Activated CD4-positive, alpha-beta T cell treated with anti-CD3 and anti-CD28 coated beads, Interleukin-2, Interleukin-6, amounts not matched to agents 100 ng/mL and 50 ng/mL, durations not matched to agents 16 hours and 8 hours (primary cell): ENCODE measurements at places on chromosomes 2 and 18.

DNA sequence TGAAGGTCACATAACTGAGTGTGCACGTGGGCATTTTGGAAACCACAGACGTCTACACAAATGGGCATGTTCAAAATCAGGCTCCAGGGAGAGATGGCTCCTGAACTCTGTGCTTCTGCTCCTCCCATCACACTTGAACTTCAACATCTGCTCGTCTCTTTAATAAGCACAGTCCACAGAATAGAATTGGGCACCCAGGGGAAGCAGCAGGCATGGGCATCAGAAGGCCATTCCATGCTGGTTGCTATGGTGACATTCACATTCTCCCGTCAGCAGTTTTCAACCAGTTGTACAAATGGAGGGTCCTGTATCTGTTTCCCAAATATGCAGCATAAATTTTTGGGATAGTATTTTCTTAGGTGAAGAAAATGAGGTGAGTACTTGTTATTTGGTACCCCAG, 183.7 kb upstream of the COPS8 start:
- no peak for DNase-seq

DNA sequence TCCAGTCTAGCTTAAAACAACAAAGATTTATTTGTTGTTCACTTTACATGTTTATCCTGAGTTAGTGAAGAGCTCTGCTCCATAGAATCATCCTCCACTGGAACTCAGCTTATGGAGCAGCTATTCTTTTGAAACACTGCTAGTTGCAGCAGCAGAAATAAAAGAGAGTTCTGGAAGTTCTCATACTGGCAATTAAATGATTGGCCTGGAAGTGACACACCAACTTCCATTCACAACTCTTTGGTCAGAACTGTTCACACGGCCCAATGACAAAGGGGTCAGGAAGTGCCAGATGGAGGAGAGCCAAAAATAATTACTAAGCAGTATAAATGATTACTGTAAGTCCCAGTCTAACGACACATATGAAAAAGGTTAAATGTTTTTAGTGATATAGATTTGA, 39.1 kb downstream of the FBXO11 start:
- DNase-seq = no peak

DNA sequence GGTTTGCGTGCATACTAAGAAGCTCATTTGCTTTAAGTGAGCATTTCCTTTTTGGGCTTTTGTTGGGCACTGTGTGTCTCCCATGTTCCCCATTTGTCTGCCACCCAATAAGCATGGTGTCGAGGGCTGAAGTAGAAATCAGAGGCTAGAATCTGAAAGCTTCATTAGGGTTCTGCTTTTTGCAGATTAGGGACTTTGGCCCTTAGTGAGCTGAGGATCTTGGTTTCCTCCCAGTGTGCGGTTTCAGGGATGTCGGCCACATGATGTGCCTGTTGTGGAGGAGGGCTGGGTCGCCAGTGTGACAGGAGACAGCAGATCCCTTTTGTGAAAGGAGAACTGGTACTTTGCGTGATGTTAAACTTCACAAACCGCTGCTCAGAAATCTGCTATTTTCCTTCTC, 41.1 kb downstream of the PLEKHB2 start:
- DNase-seq = no peak

GRCh38 chr2:173051463-173052215, 24.0 kb upstream of the MAP3K20 start:
- no peak for DNase-seq

DNA sequence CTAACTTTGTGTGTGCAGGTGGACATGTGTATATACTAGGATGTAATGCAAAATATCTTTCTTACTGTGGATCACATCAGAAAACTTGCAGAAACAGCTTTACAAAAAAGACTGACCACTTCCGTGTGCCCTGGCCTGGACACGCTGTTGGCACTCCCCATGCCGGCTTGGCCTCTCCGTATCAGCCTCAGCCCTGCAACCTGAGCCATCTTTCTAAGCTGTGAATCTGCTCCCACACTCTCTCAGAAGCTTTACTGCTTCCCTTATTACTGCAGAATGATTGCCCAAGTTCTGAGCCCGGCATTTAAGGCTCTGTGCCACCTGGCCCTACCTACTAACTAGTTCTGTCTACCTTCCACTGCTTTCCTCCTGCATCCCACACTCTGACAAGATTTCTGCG, 37.8 kb downstream of the MYO7B start:
- no peak for DNase-seq

GRCh38 chr2:85773692-85774091, 19.9 kb downstream of the ATOH8 start:
- no peak for DNase-seq

GRCh38 chr2:38091760-38092159, 15.8 kb upstream of the CYP1B1 start:
- DNase-seq = no peak

- DNase-seq = no peak
Measured at GRCh38 chr2:184729581-184729980, 131.3 kb downstream of the ZNF804A start.

DNA sequence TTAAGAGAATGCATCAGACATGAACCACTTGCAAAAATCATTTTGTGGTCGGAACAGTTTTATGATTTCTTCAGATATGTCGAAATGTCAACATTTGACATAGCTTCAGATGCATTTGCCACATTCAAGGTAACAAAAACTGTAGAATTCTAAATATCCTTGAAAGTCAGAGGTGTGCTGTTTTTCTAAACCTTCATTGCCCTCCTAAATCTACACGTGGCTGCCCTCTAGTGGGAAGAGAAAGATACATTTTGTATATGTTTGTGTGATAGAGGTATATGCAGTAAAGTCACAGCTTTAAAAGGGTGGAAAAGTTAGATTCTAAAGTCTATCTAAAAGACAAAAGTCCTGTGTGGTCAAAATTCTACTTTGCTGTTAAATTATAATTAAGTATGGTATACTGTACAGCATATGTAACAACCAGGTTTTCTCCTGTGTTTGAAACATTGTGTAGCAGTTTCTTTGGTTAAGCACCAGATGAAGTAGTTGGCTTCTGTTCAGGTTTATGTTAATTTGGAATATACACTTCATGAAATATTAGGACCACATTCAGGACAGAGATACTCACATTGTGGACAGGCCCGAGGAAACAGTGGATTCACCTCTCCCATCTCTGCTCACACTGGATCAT, 65.9 kb upstream of the ITM2C start:
- peak; percentile 79 for DNase-seq

GRCh38 chr2:232236200-232236599, 142.4 kb upstream of the ALPP start:
- DNase-seq = peak; percentile 33

DNA sequence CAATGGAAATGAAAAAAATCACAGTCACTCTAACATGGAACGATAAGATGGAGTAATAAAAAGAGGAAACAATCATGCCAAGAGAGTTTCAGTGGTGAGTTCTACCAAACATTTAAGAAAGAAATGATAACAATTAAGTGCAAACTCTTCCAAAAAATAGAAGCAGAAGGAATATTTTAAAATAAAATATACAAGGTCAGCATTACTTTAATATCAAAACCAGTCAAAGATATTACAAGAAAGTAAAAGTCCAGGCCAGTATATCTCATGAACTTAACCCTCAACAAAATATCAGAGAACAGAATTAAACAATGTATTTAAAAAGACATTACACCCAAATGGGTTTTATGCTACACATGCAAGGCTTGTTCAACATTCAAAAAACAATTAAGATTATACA, 829.4 kb downstream of the TRIB2 start:
- no peak for DNase-seq

DNA sequence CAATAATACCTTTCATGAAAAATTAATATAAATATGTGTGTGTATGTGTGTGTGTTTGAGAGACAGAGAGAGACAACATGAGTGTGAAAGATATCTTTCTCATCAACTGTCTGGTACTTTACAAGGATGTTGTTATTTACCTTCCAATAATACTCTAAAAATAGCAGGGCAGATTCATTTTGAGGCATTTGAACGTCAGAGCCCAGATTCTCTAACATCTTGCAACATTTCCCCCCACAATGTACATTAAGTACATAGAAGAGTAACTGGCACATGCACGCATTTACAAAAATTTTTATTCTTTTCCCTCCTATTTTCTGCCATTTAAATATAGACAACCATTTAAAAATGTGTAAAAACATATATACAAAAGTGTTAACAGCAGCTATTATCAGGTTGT, 100.9 kb downstream of the PID1 start:
- DNase-seq = no peak

DNA sequence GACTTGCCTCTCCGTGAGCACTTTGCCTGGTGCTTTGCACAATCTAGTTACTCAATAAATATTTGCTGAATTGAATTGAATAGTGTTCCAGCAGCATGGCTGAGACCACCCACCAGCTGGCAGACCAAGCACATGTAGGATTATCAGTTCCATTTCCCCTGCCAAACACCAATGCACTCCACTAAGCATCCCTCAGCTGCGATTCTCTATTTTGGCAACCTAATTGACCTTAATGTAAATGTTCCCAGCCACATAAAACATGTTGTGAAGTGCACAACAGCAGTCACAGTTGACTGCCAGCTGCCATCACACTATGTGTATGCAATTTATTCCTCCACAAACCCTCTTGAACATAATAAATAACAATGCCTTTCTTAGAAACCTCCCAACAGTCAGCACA, 1879.4 kb upstream of the PIK3C3 start:
- no peak for DNase-seq

DNA sequence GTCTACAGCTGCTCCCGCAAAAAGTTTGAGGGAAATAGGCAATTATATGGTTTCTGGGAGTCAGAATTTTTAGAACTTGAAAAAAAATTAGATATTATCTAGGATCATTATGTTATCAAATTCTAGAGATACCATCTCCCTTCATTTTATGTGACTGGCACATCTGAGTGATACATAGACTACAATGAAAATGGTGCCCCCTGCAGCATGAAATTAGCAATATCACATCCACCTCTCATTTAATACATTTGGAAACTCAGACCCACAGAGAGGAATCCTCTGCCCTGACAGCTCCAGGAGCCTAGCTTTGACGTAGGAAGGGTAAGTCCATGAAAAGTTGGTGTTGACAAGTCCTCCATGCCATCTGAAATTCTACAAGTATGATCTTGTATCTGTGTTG, 381.6 kb downstream of the SUCLG1 start:
- DNase-seq = peak; percentile 31

GRCh38 chr2:74191596-74192380, 6.6 kb upstream of the MTHFD2 start:
- DNase-seq = no peak

DNA sequence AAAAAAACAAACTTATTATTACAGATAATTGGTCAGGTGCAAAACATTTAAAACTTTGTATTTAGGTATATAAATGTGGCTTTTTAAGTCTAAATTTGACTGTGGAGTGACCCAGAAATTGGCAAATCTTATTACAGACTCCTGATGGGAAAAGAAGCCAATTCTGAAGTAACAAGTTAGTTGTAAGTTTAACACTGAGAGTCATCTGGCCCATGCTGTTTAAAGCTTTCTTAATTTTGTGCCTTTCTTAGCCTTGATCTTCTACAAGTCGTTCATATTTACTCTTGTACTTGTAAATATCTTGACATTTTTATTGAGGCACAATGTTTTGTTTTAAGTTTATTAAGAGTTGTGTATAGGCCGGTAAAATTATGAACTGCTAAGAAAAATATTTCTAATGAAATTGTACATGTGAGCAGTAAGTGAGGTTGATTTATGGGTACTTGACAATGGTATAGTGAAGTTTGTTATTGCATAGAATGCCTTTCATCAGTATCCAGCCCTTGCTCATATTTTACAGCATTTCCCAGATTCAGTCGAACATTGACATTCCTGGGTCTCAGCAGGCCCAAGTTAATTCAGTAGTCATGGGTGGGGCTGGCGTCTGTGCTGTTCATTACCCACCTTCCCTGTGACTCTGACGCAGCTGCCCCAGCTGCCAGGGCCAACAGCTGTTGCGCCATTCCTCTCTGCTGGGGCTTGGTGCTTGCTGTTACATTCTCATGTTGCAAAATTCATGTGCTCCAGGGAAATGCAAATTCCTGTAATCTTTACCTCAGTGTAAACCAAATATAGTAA, 121.4 kb downstream of the ZNF236 start:
- DNase-seq = no peak

DNA sequence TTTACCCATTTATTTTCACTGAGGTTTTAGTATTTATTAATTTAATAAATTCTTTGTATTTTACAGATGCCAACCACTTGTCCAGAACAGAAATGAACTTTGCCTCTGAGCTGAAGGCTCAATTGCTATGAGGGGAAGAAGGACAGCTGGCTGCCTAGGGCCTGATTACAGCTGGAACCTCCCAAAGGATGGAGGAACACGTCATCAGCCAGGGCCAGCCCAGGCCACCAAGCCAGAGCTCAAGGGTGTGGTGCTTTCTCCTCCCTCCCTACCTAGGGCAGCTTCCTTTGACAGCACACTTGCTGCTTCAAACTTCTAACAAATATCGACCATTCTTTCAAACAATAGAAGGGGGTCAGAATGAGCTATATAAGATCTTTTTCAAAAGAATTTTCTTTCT, 19.7 kb upstream of the RIOK3 start:
- no peak for DNase-seq

GRCh38 chr2:183024339-183025095, 13.7 kb downstream of the NCKAP1 start:
- DNase-seq = no peak

GRCh38 chr2:165474619-165475276, 5.2 kb downstream of the CSRNP3 start:
- DNase-seq = no peak

GRCh38 chr2:10504994-10505820, 57.1 kb upstream of the ODC1 start:
- no peak for DNase-seq

GRCh38 chr2:98479959-98480524, 35.4 kb downstream of the INPP4A start:
- DNase-seq = peak; percentile 58

DNA sequence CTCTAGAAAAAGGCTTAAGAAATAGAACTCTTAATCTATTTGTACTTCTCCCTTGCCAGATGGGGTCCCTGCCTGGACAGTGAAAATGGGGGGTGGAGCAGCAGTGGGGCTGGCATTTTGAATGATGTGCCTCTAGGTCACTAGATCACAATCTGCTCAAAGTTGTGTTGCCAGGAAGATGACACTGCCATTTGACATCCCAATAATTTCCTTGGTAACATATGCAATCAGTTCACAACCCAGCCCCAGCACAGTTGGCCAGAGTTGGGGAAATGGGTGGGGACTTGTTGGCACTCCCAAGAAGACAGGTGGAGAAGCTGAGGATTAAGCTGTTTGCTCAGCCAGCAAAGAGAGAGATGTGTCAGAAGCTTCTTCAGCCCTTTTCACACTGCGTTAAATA, 558.3 kb upstream of the KLHL29 start:
- no peak for DNase-seq

GRCh38 chr2:158688721-158689120, 106.4 kb upstream of the DAPL1 start:
- no peak for DNase-seq

DNA sequence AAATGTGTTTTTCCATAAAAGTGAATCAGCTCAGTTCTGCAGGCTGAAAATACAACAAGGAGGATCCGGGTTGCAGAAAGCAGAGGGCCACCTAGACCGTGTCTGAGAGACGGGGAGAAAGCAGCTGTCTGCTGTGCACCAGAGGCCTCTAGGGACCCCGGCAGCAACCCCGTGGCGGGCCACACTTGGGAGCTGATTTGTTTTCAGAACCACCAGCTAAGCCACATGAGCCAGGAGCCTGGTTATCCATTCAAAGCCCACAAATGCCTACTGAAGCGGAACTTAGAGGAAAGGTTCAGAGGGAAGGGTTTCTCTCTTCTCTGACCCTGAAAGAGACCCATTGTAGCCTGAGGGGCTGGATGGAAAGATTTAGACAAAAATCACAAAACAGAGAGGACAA, 28.4 kb upstream of the ID2 start:
- no peak for DNase-seq
